ENCODE measurements at places on chromosomes 1 and 21.
A peak's percentile ranks its signal among the peaks of the same experiment; 100 is the strongest.

DNA sequence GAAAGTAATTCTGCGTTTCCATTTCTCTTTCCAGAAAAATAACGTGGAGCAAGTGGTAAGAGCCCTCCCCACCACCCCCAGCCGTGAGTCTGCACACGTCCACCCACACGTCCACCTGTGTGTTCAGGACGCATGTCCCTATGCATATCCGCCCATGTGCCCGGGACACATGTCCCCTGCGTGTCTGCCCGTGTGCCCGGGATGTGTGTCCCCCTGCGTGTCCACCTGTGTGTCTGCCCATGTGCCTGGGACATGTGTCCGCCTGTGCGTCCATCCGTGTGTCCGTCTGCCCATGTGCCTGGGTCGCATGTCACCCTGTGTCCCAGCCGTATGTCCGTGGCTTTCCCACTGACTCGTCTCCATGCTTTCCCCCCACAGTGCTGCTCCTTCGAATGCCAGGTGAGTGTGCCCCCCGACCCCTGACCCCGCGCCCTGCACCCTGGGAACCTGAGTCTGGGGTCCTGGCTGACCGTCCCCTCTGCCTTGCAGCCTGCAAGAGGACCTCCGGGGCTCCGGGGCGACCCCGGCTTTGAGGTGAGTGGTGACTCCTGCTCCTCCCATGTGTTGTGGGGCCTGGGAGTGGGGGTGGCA is 5.6 kb downstream of the COL6A1 start:
- no peak for DNase-seq

GRCh38 chr1:13701271-13701640 is 1.3 kb downstream of the PRDM2 start:
- no peak for DNase-seq

GRCh38 chr21:34730194-34730593 is 61.4 kb downstream of the CLIC6 start:
- DNase-seq: no peak

- DNase-seq: no peak
Observed at GRCh38 chr1:10730985-10731384, 65.5 kb downstream of the CASZ1 start.

GRCh38 chr1:7379441-7379971 is 391.6 kb upstream of the VAMP3 start:
- DNase-seq: peak; percentile 57

GRCh38 chr1:177246710-177247580 is 76.2 kb downstream of the BRINP2 start:
- no peak for DNase-seq
